GM06990 (cell line): ENCODE measurements at places on chromosomes 16 and 17.

DNA sequence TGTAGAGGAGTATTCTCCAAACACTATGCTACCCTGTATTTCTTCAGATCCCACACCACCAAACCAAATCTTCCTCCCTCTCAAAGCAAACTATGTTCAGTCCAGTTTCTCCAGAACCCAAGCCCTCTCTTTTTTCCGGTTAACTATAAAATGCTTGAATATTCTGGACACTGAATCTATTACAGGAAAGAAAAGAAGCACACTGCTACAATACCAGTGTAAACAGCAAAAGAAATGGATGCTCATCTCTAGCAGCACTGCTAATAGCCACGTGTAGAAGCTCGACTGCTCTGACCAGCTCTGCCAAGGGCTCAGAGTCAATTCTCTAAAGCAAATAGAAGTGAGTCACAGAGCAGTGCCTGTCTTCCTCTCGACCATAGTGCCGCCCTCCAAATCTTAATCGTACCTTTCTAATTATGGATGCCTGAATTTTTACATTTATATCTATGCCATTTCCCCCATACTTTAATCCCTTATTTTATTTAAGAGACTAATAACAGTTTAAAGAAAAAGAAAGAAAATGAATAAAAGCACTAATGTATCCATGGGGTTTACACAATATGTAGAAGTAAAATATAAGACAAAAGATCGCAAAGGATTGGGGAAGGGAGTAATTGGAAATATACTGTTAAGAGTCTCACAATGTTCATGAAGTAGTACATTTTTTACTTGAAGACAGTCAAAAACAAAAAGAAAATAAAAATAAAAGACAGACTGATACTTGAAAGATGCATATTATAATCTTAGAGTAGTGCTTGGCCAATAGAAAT, 154.5 kb downstream of the PARN start:
- no peak for DNase-seq

DNA sequence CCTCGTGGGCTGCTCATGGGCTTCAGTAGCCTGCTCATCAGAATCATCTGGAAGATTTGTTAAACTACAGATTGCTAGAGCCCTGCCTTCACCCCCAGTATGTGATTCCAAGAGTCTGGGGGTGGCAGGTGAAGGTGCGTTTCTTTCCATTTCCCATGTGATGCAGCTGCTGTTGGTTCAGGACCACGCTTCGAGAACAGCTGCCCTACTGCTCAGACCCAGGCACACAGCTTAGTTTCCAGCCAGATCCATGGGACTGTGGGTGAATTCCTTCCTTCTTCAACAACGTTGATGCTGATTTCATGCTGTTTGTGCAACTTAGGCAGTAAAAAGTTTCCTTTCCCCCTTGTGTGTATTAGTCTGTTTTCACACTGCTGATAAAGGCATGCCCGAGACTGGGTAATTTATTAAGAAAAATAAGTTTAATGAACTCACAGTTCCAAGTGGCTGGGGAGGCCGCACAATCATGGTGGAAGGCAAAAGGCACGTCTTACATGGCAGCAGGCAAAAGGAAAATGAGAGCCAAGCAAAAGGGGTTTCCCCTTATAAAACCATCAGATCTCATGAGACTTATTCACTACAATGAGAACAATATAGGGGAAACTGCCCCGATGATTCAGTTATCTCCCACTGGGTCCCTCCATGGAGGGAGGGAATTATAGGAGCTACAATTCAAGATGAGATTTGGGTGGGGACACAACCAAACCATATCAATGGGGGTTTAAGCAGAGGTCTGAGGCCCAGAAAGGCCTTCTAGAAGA, 159.2 kb downstream of the XYLT1 start:
- DNase-seq = no peak

GRCh38 chr17:78137392-78138203, 7.0 kb downstream of the TMC8 start:
- DNase-seq = no peak

DNA sequence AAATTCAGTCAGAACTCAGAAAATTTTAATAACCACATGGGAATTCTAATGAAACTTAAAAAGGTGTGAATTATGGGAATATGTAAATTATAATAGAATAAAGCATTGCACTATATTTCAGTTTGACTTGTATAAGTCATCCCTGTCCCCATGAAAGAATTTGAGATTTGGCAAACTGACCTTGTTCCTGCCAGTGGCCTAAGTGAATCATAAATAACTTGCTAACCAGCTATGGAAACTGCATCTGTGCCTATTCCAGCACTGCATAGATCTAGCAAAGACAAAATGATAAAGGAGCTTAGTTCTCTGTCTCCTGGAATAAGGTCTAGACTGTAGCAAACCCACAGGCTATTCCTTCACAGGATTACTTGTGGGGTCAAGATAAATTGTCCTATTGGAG, 106.8 kb upstream of the NOG start:
- no peak for DNase-seq

- DNase-seq = no peak
These were observed 40.6 kb upstream of the CDH8 start for GRCh38 chr16:62076886-62077285.

- no peak for DNase-seq
These were observed 315.4 kb downstream of the MAP2K6 start for GRCh38 chr17:69729944-69730343.

DNA sequence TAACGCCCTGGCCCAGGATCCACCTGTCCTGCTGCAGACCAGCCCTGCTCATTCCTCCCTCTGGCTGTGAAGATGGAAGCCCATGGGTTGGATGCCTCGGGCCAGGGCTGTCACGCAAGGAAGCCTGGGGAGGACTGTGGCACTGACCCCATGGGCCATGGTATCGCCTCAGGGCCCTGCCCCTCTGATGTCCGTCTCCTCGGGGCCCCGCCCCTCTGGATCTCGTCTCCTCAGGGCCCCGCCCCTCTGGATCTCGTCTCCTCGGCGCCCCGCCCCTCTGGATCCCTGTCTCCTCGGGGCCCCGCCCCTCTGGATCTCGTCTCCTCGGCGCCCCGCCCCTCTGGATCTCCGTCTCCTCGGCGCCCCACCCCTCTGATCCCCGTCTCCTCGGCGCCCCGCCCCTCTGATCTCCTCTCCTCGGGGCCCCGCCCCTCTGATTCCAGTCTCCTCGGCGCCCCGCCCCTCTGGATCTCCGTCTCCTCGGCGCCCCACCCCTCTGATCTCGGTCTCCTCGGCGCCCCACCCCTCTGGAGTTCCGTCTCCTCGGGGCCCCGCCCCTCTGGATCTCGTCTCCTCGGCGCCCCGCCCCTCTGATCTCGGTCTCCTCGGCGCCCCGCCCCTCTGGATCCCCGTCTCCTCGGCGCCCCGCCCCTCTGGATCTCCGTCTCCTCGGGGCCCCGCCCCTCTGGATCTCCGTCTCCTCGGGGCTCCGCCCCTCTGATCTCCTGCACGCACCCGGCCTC, 24.0 kb downstream of the METRNL start:
- no peak for DNase-seq

GRCh38 chr17:49093131-49093530, 39.4 kb upstream of the B4GALNT2 start:
- DNase-seq = no peak

DNA sequence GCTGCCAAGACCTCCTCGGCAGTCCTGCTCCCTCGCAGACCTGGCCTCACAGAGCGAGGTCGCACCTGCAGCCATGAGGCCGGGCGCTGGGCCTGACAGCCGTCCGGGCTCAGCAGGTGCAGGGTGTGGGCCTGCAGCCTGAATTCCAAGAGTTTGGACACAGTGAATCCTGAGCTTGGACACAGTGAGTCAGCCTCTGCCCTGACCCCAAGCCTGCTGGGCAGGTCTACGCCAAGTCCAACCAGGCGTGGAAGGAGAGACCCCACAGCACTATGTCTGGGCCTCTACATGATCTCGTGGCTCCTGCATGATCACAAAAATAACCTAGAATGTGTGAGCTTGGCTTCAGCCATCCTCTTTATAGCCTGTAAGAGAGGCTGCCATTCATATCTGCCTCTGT, 121.0 kb downstream of the C16orf95 start:
- no peak for DNase-seq

- no peak for DNase-seq
These were observed 333.7 kb downstream of the SEC14L1 start for GRCh38 chr17:77474292-77474988.

GRCh38 chr16:1818204-1818872, 8.3 kb downstream of the HAGH start:
- no peak for DNase-seq

DNA sequence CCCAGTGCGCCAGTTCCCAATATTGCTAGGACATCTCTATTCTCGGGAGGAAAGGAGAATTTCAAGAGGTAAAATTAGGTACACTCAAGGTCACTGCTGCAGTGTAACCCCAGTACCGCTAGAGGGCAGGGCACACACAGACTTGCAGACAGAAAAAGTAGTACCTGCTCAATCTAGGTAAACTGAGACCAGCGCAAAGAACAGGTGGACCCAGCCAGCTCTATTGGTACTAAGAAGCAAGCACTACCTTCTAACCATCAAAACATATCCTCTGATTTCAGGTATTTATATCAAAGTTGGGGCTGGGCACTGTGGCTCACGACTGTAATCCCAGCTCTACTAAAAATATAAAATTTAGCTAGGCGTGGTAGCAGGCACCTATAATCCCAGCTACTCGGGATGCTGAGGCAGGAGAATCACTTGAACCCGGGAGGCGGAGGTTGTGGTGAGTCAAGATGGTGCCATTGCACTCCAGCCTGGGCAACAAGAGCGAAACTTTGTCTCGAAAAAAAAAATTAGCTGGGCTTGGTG, 3.6 kb upstream of the WDR81 start:
- DNase-seq = no peak

- DNase-seq = no peak
These were observed 10.2 kb upstream of the EIF1 start for GRCh38 chr17:41678411-41678906.

GRCh38 chr17:17834974-17835373, 1.8 kb downstream of the SREBF1 start:
- no peak for DNase-seq

DNA sequence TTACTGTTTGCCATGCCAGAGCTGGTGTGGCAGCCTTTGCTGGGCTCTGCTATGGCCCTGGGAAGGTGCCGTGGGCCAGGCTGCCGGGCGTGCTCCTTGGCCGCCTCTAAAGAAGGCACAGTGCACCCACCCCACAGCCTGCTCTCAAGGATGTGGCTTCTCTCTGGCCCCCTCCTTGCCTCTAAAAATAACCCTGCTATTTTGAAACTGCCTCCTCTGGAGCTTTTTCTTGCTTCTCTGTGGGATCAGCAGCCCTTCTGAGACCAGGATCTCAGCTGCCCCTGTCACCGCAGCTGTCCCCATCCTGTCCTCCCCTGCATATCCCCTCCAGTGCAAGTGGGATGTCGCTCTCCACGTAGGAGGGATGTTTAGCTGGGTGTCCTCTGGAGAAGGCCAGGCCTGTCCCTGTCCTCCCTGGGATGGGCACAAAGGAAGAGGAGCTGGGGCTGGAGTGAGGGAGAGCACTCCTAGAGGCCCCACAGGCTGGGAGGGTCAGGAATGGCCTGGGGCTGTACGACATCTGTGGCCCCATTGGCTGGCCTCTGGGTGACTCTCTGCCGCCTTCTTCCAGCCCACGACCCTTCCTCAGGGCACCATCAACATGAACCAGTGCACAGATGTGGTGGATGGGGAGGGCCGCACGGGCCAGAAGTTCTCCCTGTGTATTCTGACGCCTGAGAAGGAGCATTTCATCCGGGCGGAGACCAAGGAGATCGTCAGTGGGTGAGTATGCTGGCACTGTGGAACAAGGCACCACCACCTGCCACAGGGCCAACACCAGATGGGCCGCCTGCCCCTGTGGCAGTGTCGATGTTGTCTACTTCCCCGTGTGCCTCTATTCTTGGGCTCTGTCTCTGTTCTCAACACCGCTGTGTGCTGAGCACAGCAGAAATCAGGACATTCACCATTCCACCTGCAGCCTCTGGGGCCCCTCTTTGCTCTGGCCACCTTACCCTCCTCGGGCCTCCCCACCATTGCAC, 79.7 kb downstream of the PLD6 start:
- DNase-seq = no peak

DNA sequence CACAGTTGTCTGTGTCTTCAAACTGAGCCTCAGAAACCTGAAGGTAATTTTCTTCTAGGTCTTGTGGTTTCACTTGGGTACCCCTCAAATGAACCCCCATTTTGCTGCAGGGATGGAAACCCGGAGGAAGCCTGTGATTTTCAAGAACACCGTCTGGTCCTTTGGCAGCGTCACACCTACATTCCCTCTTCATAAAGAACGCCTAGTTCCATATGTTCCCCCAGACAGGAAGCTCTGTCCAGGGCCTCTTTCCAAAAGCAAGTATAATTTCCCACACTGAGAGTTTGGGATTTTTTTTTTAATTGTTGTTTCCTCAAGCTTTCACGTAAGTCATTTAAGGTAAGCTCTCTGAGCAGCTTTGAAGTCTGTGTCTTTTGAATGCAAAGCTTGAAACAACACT, 515.0 kb downstream of the TMEM114 start:
- DNase-seq = no peak

- peak; percentile 90 for DNase-seq
These were observed at the start of gene KSR1 for GRCh38 chr17:27455914-27456680. Gene KSR1 (plus strand): TSS chr17:27456448. CDS start chr17:27456644, 196 bp downstream.

- peak; percentile 94 for DNase-seq
These were observed at the start of gene CHTF18 for GRCh38 chr16:788399-789126. Gene CHTF18 (plus strand): TSS chr16:788620. CDS start chr16:788685, 65 bp downstream.

DNA sequence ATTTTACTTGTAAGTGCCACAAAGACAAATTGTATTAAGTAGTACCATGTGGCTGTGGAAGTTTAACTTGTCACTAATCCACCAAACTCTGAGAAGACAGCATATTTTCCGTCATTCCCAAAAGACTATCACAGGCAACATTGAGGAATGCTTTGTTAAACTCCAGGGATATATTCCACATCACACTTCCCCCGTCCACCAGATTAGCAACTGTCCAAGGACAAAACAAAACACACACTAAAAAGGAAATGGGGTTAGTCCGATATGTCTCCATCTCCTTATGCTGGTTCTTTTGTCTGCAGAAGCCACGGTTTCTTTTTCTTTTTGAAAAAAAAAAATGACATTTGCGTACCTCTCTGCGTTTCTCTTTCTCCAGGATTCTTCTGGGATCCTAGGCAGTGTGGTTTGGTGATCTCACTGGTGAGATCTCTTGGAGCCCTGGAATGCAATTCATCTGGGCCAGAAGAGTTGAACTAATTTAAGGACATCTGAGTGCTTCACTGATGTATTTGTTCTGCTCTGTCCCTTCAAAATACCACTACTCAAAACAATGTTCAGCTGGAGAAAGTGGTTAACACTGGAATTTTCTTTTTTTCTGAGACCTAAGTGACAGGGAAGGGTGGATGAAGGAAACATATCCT, 40.6 kb downstream of the PRKCB start:
- DNase-seq = no peak

- DNase-seq = peak; percentile 17
These were observed 108.2 kb upstream of the RBBP6 start for GRCh38 chr16:24430954-24431760.

DNA sequence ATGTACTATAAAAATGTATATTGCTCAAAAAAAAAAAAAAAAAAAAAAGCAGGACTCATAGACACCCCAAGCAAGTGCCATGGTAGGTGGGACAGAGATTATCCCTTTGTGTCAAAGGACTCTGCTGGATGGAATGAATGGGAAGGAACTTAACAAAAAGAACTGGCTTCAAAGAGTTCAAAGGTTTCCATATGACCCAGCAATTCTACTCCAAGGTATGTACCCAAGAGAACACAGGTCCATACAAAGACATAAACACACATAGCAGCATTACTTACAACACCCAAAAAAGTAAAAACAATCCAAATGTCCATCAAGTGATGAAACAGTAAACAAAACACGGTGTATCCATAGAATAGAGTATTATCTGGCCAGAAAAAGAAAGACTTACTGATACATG, 255.2 kb downstream of the SLC39A11 start:
- DNase-seq = no peak

- no peak for DNase-seq
These were observed 111.7 kb downstream of the IRF8 start for GRCh38 chr16:86010680-86011141.

GRCh38 chr17:20094777-20095176, 85.6 kb downstream of the SPECC1 start:
- DNase-seq = no peak
